Activated CD4-positive, alpha-beta T cell treated with anti-CD3 and anti-CD28 coated beads, Interleukin-2, amount 10 ng/mL, durations not matched to agents 7 days and 5 days (primary cell): ENCODE measurements at places on chromosomes 11 and 22.

DNA sequence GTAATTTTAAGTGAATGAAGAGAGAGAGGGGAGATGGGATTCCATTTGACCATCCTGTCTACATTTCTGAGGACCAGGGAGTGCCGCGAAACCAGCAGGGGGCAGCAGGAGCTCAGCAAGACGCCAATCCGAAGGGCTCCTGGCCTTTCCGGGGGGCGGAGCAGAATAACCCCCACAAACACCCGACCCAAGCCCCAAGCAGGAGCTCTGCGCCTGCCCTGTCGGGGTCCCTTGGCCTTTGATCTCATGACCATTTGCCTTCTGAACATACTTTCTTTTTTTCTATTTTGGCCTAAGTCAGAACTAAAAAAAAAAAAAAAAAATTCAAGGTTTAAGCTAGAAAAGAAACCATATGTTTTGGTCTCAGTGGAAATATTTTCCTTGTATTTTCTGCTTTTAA lies 21.9 kb upstream of the SCN2B start:
- peak; percentile 85 for DNase-seq

GRCh38 chr11:57269571-57270021 lies 32.5 kb upstream of the APLNR start:
- no peak for DNase-seq

- DNase-seq, result no peak
These were observed 51.0 kb upstream of the IGLL5 start for GRCh38 chr22:22836635-22837034.

- no peak for DNase-seq
These were observed 20.1 kb upstream of the PEX26 start for GRCh38 chr22:18057568-18058209.

- no peak for DNase-seq
These were observed 13.9 kb downstream of the CCND1 start for GRCh38 chr11:69654660-69655478.

GRCh38 chr11:61874377-61874809 lies 17.0 kb downstream of the FADS3 start:
- no peak for DNase-seq

- DNase-seq, result no peak
These were observed 91.7 kb downstream of the MYO18B start for GRCh38 chr22:25833676-25834075.

DNA sequence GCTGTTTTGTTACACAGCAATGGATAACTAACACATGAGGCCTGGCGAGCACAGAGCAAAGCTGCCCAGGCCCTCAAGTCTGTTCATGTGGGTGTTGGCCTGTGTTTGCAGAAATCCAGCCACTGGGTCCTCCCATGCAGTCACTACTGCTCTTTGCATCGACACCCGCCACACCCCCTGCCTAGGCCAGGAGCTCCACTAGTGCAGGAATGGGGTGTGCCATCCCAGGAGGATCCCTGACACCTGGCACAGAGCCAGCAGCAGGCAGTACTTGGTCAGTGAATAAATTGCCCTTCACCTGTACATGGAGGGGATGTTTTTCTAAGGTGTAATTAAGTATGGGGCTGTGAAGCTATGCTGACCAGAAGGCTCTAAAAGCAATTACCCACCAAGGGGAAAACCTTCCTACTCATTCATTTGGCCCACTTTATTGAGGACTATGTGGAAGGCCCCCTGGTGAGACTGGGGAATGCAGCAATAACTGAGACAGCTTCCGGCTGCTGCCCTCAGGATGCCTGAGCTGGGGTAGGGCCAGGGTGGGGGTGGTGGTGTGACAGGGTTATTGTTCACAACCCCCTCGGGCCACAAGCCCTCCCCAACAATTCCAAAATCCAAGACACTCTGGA lies 160.8 kb downstream of the CRYBB2 start:
- DNase-seq, result no peak

GRCh38 chr22:23215294-23216241 lies 35.3 kb downstream of the BCR start:
- no peak for DNase-seq

DNA sequence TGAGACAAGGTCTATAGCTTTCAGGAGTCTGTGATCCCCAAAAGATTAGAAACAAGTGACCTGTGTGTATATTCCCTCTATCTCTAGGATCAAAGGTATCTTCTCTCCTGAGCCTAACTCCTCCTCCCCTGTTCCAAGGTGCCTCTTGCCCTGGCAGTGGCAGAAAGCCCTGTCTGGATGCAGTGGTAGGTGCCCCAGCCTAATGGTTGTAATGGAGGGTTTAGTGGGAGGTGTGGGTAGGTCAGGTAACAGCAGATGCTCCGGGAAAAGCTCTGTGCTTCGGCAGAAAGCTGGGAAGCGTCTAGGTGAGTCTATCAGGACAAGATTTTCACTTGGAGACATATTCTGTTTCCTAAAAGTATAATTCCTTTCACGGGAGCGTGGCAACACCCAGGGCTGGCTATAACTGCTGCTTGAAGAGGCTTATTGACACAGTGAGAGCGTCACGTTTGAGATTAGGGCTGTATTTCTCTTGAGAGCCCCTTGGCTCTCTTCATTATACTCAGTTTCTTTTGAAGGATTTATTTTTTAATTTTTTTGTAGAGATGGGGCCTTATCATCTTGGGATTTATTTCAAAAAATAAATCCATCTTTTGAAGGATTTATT lies 49.5 kb downstream of the PRR5L start:
- no peak for DNase-seq

DNA sequence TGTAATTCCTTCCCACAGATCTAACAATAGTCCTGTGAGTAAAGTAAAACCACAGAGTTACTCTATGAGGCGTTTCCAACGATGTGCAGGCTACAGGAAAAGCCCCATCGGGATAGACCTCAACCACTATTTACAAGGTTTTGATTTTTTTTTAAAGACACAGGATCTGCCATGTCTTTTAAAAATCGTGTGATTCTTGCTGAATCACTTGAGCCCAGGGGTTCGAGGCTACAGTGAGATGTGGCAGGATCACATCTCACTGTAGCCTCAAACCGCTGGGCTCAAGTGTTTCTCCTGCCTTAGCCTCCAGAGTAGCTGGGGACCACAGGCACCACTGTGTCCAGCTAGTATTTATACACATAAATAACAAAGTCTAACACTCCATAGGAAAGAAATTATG lies 7.8 kb downstream of the TAF1D start:
- no peak for DNase-seq

- no peak for DNase-seq
These were observed 4.2 kb downstream of the MRGPRF start for GRCh38 chr11:69008737-69009440.

DNA sequence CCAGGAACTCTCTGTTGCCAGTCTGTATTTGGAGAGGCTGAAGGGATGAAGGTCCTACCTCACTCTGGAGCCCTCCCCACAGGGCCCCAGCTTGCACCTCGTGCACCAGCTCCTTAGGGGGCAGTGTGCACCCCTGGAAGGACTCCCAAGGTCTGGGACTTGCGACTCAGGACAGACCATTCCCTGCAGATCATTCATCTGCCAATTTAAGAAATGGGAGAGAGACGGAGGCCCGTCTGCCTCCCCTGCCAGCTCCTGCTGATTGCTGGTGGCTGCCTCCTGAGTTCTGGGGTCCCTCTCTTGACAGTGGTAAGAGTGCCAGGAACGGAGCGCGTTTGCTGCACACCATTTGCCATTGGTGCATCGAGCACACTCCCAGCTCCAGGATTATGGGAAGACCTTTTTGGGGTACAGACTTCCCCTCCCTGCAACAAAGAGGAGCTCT lies 27.4 kb upstream of the MALAT1 start:
- no peak for DNase-seq

DNA sequence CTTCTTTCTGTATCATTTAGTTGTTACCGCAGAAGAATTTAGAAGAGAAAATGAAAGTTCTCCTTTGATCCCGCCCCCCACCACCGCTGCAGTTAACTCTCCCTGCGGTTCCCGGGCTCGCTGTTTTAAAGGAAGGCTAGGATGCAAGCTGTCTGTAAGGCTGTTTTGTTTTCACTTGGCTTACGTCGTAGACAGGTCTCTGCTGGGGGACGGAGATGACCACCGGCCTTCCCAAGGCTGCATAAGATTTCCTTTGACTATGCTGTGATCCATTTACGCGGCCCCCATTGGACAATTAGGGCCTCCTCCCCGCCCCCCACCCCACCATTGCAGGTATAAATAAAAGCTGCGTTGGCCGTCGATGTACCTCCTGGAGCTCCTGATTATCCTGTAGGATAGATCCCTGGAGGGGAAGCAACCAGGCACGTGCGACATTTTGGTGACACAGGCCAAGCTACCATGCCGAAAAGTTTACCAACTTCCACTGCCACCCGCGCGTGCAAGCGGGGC lies 1.4 kb upstream of the CPT1A start:
- DNase-seq, result peak; percentile 79

DNA sequence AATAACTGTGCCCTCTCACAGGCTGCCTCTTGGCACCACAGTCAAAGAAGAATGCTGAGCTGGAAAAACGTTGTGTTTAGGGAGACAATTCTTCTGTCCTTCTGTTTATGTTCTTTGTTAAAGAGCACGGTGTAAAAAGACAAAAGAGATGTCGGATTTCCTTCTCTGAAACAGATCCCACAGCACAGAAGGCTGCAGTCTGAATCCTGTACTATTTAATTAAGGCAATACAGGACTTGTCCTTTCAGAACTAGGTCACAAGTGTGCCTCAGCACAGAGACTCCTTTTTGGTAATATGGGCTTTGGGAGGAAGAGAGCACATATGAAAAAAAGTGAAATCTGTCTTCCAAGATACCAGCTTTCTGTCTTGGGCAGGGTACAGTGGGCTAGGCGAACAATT lies 201.2 kb downstream of the NTM start:
- no peak for DNase-seq

GRCh38 chr11:47869544-47870393 lies 21.6 kb upstream of the NUP160 start:
- no peak for DNase-seq

GRCh38 chr11:75879737-75880136 lies 64.7 kb downstream of the UVRAG start:
- no peak for DNase-seq

DNA sequence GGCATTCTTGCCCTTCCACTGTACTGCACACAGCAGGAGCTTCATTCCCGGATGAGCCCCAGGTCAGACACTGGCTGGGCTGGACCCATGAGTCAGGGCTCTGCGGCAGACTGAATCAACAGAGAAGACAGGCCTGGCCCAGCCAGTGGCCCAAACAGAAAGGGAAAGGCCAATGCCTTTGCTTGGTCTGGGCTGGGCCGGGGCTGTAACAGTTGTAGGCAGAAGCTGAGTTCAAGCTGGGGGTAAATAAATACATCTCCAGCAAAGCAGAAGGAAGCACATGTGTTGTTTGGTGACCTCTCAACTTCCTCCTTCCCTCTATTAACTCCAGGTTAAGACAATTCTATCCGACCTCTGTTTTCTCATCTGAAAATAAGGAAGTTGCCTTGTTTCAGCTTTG lies 1.8 kb upstream of the SMIM35 start:
- DNase-seq, result no peak

DNA sequence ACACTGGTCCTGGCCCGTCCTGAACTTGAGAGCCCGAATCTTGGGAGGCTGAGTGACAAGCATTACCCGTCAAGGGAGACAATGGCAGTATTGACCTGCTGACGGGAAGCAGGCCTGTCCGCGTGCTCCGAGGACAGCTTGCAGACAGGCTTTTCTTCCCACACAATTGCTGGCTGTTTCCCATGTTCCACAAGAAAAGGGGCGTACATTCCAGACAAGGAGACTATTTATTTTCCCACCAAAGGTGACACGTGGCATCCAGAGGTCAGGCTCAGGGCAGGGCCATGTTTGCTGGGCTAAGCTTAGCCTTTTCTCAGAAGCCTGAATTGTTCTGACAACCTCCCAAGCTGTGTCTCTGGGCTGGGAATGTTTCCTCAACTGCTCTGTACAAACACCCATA lies 86.9 kb upstream of the SPON1 start:
- DNase-seq, result no peak

GRCh38 chr11:19627566-19627965 lies 85.1 kb upstream of the NAV2 start:
- DNase-seq, result no peak

DNA sequence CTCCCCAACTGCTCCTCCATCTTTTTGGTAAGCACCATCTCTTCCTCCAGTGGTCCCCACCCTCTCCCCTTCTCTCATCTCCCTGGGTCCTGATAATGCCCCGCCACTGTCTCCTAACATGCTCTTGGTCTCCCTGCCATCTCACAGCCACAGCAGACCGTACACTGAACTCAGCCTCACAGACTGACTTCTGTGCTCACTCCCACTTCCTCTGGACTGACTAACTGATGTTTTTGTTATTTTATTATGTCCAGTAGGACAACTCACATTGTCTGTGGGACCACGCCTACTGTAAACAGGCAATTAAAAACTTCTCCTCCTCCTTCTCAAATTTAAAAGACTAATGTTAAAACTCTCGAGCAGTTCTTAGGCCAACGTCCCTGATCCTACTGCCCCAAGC lies 2.6 kb upstream of the GNAZ start:
- DNase-seq, result no peak

- DNase-seq, result no peak
These were observed 270.7 kb downstream of the ETS1 start for GRCh38 chr11:128316541-128317227.

- peak; percentile 93 for DNase-seq
These were observed 3.7 kb downstream of the RPS19BP1 start for GRCh38 chr22:39528681-39529486.

GRCh38 chr11:18540207-18541009 lies 13.7 kb upstream of the TSG101 start:
- peak; percentile 14 for DNase-seq

DNA sequence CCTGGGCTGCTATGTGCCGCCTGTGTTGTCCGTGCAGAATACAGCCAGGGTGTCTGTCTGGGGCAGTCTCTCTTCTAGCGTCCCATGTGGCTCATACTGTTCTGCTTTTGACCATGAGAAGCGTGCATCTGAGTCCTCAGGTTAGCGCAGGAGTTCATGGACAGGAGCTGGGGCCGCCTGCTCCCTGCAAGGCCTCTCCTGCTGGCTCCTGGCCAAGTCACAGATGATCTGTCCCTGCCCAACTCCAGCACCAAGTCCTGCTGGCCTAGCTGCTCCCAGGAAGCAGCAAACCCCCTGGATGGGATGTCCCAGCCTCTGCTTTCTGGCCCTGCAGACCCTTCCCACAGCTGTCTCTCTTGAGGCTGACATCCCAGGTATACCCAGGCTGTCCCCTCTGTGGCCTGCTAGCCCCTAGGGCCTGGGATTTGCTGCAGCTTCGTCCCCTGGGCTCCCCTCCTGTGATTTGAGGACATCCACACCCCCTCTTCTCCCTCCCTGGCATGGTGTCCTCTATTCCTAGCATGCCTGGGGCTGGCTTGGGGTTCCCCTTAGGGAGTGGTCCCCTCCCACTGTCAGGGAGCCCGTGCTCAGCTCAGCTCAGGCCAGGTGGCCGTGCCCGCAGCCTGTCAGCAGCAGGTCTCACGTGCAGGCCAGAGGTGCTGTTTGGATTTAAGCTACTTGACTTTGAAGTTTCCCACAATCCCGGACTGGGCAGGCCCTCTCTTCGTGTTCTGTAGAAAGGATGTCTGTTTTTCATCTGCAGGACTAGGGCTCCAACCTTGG lies 17.8 kb downstream of the PRR5 start:
- no peak for DNase-seq
